Head of caudate nucleus (tissue), 42 donors: ENCODE measurements at places on chromosomes 7 and 10.

- DNase-seq: no peak
These were observed 3.6 kb downstream of the VWC2 start for GRCh38 chr7:49776994-49777393.

GRCh38 chr7:47148536-47149207 lies 433.2 kb downstream of the TNS3 start:
- no peak for DNase-seq

- DNase-seq: no peak
These were observed 29.8 kb downstream of the RSU1 start for GRCh38 chr10:16787361-16787791.

- DNase-seq: no peak
These were observed 58.4 kb downstream of the ADCYAP1R1 start for GRCh38 chr7:31110331-31111108.

DNA sequence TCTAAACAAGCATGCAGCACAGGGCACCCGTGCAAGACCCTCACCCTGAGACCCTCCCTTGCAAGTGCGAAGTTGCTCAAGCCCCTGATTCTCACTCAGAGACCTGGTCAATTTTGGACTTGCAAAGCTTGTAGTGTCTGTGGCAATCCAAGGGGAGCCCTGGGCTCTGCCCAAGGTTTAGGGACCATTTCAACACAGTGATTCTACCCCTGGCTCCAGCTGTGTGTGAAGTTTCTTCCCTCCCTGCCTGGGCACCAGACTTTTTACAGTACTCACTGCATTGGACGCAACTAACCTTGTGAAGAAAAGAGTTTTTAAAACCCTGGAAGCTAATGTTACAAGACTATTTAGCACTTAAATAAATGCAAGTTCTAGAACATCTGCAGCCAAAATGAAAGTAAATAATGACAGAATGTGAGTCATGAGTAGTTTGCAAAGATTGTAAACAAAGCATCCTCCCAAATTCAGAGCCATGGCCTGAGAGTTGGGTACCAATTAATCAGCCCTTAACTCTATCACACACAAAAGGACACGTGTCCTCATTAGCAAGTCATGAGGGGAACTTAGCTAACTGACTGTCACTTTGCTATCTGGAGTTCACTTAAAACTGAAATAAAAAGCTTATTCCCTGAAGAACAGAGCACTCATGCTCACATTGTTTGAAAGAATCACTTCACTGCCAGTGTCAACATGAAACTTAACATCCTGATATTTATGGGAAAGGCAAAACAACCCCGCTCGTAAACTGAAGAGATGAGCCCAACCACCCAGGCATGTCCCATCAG lies 48.1 kb downstream of the RGS10 start:
- DNase-seq: no peak

- no peak for DNase-seq
These were observed 2.0 kb downstream of the LCOR start for GRCh38 chr10:96834120-96834519.

GRCh38 chr7:15567036-15567435 lies 5.2 kb upstream of the AGMO start:
- no peak for DNase-seq

DNA sequence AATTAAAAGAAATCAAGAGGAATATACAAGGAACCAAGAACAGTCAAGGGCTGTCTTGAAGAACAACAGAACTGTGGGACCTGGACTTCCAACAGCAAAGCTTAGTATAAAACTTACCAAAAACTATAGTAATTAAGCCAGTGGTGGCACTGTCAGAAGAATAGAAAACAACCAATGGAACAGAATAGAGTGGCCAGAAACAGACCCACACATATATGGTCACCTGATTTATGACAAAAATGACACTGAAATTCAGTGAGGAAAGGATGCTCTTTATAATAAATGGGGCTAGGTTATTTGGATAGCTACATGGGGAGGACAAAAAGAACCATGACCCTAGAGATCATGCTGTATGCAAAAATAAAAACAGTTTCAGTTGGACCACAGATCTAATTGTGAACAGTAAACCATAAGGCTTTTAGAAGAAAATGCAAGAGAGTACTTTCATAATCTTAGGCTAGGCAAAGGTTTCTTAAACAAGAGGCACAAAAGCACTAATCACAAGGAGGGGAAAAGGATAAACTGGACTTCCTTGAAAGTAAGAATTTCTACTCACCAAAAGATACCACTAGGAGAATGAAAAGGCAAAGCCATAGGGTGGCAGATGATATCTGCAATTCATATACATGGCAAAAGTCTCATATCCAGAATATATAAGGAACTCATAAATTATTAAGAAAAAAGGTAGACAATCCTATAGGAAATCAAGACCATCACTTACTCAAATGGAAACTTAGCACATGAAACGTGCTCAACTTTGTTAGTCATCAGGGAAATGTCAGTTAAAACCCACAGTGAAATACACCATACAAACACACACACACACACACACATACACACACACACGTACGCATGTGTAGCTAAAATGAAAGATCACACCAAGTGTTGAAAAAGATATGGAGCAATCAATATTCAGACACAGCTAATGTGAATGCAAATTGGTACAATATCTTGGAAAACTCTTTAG lies 20.8 kb downstream of the HYCC1 start:
- DNase-seq: no peak

GRCh38 chr7:140403878-140404564 lies at the start of gene RAB19:
Gene RAB19, plus strand, starts transcription at chr7:140404058. Its CDS starts 3,589 bp downstream, at chr7:140407647.
- no peak for DNase-seq

- DNase-seq: peak; percentile 60
These were observed 1.2 kb downstream of the VCL start for GRCh38 chr10:73998929-73999691.

DNA sequence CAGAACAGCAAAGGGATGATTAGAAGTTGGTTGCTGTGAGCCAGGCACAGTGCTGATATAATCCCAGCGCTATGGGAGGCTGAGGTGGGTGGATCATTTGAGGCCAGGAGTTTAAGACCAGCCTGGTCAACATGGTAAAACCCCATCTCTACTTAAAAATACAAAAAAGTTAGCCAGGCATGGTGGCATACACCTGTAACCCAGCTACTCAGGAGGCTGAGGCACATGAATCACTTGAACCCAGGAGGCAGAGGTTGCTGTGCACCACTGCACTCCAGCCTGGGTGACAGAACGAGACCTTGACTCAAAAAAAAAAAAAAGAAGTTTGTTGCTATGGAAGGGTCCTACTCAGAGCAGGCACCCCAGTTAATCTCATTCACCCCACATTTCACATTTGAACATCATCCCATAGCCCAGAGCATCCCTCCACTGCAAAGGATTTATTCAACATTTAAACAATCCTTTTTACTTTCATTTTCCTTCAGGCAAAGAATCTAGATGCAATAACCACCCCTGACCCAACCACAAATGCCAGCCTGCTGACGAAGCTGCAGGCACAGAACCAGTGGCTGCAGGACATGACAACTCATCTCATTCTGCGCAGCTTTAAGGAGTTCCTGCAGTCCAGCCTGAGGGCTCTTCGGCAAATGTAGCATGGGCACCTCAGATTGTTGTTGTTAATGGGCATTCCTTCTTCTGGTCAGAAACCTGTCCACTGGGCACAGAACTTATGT lies 4.1 kb downstream of the IL6 start:
- DNase-seq: no peak

DNA sequence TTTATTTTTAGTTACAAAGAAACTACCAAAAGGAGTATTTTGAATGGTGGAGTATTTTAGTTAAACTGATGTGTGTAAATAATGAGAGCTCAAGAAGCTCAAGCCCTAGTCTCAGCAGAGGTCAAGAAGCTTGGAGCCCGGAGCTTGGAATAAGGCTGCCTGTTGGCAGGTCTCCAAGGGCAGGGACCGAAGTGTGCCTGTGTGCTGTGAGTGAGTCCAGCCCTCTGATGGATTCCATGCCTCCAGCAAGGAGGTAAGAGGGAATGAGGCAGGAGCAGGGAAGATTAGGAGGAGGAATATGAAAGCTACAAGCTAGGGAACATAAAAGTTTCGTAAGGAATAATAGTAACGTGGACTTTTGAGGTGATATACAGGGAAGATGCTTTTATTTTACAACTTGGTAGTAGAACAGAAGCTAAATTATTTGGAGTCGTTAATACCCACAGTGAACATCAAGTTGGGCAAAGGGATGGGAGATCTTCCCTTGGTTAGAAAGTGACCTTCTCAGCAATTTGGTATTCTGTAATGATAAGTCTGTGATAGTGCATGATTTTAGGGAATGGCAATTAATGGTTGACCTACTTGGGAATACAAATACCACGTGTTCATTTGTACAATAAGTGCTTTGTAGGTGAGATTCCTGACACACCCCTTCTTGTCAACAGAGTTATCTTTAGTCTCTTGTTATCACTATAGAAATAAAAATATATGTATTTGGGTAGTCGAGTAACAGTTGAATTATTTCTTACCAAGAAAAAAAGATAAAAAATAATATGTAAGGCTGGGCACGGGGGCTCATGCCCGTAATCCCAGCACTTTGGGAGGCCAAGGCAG lies 4.6 kb downstream of the SEC23IP start:
- peak; percentile 33 for DNase-seq

- peak; percentile 46 for DNase-seq
These were observed 194.4 kb upstream of the TCF7L2 start for GRCh38 chr10:112755446-112756234.

DNA sequence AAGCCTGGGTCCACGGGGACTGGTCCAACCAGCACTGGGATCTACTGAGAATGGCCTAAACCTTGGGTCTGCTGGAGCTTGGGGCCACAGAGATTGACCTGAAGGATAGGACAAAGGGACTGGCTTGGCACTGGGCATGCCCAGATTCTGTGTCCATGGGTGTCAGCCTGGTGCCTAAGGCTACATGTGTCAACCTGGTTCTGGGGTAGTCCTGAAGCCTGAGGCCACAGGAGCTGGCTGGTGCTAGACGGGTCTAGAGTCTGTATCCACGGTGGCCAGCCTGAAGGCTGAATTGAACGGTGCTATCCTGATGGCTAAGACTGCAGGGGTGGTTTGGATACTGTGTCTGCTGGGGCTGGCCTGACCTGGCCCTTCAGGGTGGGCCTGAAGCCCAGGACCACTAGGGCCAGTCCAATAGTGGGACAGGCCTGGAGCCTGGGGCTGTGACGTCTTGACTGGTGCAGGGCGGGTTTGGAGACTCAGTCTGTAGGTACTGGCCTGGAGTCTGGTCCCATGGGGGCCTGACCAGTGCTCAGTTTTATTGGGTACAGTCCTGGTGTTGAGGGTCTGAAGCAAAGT lies 152.4 kb upstream of the HPS1 start:
- no peak for DNase-seq

GRCh38 chr7:82404652-82405051 lies 38.9 kb downstream of the CACNA2D1 start:
- no peak for DNase-seq

DNA sequence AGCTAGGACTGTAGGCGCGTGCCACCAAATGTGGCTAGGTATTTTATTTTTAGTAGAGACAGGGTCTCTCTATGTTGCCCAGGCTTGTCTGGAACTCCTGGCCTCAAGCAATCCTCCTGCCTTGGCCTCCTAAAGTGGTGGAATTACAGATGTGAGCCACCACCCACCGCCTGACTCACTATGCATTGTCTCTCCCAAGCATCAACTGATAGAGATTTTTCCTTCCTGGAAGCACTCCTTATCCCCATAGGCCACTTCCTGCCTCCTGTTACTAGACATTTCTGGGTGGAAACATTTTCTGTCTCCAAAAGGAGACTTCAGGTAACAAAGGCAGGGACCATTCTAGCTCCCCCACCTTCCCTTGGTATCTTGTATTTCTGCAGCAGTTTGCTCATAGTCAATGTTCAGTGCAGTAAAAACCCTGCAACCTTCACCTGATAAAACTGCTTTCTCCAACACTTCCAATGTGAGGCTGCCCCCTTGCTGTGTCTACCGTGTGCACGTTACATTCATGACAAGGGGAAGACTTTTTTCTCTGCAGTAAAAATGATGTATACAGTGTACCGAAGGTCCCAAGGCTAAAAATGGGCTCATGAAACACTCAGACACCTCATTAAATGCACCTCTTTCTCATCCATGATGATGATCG lies 84.9 kb downstream of the NHLRC2 start:
- no peak for DNase-seq

GRCh38 chr10:104300736-104301292 lies 31.8 kb downstream of the GSTO2 start:
- DNase-seq: peak; percentile 86

DNA sequence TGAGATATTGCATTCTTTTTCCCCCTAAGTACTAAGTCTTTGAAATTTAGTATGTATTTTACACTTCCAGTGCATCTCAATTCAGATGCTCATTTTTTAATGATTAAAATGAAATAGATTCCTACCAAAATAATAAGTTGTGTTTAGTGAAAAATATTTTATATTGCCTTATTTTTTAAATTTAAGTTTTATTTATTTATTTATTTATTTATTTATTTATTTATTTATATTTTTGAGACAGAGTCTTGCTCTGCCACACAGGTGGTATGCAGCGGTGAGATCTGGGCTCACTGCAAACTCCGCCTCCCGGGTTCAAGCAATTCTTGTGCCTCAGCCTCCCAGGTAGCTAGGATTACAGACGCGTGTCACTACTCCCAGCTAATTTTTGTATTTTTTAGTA lies 95.5 kb downstream of the RPS24 start:
- DNase-seq: no peak

DNA sequence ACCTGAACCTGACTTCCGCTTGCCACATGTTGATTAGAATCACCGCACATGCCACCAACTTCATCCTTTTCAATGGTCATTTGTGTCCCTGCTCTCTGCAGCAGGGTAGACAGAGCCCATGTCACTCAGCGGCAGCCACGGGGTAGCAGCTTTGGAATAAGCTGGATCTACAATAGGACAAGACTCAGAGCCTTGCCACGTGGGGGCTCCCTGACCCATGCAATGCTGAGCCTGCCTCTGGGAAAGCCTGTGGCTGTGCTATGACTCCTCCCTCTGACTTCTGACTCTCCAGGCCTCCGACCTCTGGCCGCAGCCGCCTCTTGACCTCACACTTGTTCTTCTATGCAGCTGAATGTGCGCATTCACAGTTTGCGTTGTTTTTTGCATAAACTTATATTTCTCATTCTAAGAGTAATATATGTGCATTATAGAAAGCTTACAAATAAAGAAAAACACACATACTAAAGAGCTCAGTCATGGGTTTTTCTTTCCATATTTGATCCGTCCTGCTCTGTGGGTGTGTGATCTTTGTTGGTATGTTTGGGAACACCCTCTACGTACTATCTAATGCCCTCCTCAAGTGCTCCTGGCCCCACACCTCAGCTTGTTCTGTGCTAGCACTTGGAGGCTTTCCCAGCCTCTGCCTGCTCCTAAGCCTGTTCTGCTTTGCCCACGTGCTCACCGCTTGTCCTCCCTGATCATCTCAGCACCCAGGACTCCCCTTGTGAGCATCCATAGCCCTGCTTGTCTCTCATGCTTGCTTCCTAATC lies 198.0 kb upstream of the MKI67 start:
- no peak for DNase-seq

GRCh38 chr10:33180390-33180789 lies 154.1 kb downstream of the NRP1 start:
- peak; percentile 70 for DNase-seq

- no peak for DNase-seq
These were observed 35.2 kb downstream of the ANKRD26 start for GRCh38 chr10:27065084-27065483.
